ENCODE measurements at places on chromosomes 6 and 20.

GRCh38 chr6:148516617-148517016, 174.0 kb downstream of the SASH1 start:
- DNase-seq, result no peak

GRCh38 chr6:95274686-95275235, 302.6 kb upstream of the MANEA start:
- no peak for DNase-seq

DNA sequence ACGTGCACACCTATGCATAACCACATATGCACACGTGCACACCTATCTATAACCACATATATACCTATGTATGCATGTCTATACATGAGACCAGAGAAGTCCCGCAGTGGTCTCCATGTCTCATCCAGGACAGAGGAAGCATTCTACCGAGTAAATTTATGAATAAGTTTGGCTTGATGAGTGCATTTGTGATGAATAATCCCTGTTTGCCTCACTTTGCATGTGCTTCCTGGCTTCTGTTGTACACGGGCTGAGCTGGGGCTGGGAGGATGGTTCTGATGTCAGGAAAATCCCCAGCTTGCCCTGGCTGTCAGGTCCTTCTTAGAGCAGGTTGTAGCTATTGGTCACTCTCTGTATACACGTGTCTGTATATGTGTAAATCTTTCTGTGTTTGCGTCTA, 157.6 kb upstream of the RPS6KA2 start:
- DNase-seq, result no peak

GRCh38 chr20:3123542-3123941, 36.1 kb downstream of the FASTKD5 start:
- DNase-seq, result no peak

- DNase-seq, result no peak
Measured at GRCh38 chr20:35598476-35598875, 17.2 kb upstream of the SPAG4 start.

- DNase-seq, result no peak
Measured at GRCh38 chr6:52227495-52227894, 16.8 kb downstream of the IL17F start.

DNA sequence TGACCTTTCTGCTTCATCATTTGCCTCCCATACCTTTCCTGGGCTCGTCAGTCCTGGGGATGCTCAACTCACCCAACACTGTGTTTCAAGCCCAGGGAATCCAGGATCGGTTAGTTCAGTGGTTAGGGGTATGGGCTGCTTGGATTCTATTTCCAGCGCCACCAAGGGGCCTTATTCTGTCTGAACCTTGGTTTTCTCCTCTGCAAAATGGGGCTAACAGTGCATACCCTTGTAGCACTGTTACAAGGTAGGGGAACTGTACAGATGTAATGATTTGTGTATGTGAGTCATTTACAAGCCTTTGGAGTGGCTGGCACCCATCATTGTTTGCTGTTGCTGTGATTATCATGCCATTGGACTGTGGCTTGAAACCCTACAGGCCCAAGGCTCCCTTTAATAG, 14.5 kb upstream of the CSNK2A1 start:
- DNase-seq, result no peak

- DNase-seq, result no peak
Measured at GRCh38 chr6:136371959-136372358, 82.3 kb upstream of the BCLAF1 start.

DNA sequence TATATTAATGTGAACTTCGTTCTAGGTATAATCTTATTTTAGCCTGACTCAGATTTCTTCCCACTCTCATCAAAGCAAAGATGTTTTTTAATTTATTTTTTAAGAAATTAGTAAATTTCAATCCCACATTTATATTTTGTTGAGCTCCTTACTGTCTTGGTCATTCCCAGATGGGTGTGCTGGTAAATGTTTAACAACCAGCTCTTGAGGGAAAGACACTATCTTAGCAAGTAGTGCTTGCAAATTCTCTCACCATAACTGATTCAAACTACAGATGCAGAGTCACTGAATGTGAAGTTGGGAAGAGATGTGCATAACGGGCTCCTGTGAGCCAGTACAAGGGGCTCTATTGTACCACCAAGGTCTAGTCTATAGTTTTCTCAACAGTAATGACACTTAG, 29.8 kb upstream of the BTN3A2 start:
- no peak for DNase-seq

- DNase-seq, result no peak
Measured at GRCh38 chr6:170034294-170034693, 256.6 kb downstream of the DLL1 start.

GRCh38 chr6:38492031-38492430, 147.7 kb downstream of the BTBD9 start:
- no peak for DNase-seq

DNA sequence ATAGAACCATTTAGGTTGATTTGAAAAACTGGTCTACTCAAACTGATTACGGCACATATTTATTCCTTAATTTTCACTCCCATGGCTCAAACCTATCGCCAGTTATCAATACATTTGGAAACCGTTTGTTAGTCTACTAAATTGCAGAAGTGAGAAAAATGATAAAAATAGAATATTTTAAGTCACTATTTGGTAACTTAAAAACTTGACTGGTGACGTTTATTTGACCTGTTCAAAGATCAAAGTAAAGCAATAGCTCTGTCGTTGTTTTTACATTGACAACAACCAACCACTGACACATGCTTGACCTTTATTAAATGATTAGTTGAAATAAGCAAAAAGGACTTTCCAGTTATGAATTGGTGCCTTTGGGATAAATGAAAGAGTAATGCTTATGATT, 402.9 kb upstream of the MAP3K7 start:
- DNase-seq, result no peak

DNA sequence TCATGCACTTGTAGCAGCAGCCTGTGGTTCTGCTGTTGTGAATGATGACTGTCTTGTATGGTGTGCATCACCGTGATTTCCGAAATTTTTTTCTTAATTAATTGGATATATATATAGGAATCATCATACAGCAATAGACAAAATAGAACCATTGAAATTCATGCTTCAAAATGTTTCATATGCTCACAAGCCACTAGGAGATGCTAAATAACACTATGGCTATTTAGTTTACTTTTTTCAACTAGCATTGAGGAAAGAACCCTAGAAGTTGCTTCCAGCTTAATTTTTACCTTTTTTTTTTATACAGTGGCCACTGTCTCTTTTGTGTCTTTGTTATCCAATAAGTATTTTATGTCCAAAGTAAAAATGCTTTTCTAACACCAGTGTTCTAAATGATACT, 485.4 kb downstream of the CDKAL1 start:
- no peak for DNase-seq

DNA sequence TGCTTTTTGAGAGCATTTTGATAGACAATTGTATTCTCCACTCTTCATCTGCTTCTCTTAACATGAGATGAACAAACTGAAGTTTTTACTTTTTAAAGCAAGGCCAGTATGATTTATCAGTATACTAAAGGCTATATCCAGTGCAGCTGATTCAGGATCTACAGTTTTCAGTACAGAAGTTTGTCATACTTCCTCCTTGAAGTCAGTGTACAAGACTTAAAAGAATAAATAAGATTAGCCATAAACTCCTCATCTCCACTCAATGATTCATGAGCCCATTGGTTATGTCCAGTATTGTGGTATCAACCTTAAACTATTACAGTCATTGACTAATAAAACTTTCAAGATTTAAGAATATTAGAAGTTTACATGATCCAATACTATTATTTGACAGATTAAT, 374.8 kb upstream of the EPHA7 start:
- no peak for DNase-seq

- no peak for DNase-seq
Measured at GRCh38 chr20:19511931-19512330, 246.1 kb upstream of the RIN2 start.

DNA sequence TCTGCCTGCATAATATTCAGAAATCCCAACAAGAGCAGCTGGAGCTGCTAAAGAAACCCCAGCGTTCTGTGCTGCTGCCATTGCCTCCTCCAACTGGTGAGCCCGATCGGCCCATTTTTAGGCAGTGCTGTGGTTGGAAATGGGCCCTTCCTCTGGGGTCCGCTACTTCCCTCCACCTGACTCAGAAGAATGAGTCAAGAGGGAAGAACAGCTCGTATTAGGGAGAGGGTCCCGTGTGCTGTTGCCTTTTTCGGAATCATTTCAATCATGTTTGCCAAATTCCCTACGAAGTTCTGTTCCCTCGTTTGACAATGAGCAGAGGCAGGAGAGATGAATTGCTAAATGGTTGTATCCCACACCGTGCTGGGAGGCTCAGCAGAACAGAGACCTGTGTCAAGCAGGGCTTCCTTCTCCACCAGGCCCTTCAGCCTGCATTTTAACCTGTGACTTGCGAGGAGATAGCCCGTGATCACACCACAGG, 38.4 kb downstream of the THBS2 start:
- no peak for DNase-seq

GRCh38 chr20:33298391-33298790, 15.4 kb downstream of the BPIFB1 start:
- no peak for DNase-seq

DNA sequence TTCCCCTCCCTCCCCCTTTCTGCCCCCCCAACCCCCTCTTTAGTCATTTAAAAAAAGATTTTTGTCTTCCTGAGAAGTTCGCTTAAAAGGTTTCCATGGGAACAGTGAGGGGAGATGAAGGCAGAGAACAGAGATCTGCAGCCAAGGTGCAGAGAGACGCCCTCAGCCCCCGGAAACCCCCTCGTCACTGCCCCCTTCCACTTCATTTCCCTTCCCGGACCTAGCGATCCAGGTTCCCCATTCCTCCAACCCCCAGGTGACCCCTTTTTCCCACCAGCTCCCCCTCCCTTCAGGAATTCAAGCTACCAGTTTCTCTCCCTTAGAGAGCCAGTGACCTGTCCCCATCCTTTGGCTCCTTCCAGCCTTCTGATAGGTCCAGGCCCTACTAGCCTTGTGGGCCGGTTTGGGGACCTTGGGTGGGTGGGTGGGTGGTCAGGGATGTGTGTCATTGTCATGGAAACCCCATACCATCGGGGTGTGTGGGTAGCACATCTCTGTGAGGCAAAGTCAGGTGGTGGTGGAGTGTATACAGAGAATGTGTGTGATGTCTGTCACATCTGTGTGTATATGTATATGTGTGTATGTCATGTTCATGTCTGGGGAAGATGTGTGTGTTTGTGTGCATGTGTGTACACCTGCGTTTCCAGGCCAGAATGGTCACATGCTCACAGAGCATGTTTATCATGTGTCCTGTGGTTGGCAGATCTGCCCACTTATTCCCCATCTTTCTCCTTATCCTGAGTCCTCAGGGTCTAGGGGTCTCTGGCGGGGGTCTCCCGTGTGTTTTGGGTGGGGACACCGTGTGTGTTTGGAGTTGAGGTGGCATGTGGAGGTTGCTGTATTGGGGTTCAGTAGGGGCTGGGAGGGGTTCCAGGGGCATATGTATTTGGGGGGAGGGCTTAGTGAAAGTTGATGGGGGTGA, 7.0 kb downstream of the SYNGAP1 start:
- no peak for DNase-seq

DNA sequence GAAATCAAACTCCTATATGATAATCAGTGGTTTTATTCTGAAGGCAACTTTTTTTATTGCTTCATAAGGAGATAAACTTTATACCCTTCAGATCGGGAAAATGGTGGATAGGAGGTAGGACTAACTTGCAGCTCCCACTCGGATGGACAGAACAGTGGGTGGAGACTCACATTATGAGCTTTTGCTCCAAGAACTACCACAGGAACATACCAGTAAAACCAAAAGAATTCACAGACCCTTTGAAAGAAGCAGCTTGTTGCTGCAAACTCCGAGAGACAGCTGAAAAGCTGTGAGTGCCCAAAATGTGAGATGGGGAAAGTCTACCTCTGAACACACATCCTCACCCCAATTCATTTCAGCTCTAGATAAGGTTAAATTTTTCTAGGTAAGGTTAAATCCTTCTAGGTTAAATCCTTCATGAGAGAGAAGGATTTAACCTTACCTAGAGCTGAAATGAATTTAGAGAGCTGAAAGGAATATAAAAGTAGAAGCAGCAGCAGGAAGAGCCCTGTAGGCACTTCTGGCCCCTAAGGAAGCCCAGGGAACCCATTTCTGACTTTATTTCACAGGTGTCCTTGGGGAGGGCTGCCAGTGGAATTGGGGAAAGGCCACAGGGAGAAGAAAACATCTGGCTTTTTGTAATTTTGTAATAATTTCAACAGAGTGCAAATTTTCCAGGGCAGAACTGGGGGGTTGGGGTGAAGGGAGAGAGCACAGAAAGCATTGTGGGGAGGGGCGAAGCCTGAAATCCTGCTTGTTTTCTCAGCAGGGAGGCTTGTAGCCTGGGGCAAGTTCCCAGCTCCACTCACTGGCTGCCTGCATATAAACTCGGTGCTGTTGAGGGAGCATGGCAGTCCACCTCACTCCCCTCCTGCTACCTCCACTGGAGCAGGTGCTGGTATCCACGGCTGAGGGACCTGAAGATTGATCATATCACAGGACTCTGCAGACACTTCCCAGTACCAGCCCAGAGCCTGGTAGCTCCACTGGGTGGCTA, 65.9 kb upstream of the HCRTR2 start:
- DNase-seq, result no peak

DNA sequence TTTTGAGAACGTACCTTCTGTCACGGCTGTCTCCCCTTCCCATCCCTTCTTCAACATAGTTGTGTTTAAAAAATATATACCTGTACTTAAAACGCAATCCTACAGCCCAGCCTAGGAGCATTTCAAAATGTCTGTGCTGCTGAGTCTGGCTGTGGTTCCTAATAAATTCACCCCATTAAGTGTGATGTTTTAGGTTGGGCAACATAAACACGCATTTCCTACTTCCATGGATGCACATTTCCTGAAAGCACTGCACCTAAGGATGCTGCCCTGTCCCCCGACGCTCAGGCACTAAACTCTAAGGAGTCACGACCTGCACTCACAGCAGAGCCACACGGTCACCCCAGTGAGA, 1.2 kb downstream of the REV3L start:
- DNase-seq, result no peak

- DNase-seq, result no peak
Measured at GRCh38 chr20:47701612-47702011, 83.7 kb downstream of the SULF2 start.

GRCh38 chr6:155530219-155530834, 74.7 kb upstream of the NOX3 start:
- no peak for DNase-seq

GRCh38 chr6:161056451-161056850, 64.9 kb downstream of the MAP3K4 start:
- no peak for DNase-seq

DNA sequence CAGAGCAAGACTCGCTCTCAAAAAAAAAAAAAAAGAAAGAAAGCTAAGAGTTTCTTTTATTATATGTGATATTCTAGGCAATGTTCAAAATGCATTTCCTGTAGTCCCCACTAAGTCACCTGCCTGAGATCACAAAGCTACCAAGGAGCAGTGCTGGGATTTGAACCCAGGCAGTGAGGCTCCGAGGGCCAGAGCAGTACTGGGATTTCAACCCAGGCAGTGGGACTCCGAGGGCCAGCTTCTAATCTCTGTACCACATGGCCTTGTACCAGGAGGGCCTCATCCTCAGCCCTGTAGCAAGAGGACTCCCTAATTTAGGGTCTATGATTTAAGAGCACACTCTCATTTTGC, 39.7 kb downstream of the ZMYND8 start:
- DNase-seq, result no peak

GRCh38 chr6:80527552-80528052, 421.1 kb downstream of the BCKDHB start:
- DNase-seq, result no peak

- DNase-seq, result no peak
Measured at GRCh38 chr20:63829945-63830835, 874 bp downstream of the ZBTB46 start.
